MCF 10A (cell line): ENCODE measurements at places on chromosomes 7 and 10. TPM values are rescaled to one million over a fixed set of nuclear protein-coding genes. Genes with fewer than 3 reads are reported as not detected.

MOGAT3 gene
- not detected in 2 replicates for total RNA-seq

UNCX gene
- not detected in 2 replicates for total RNA-seq

LDB3 gene
- total RNA-seq = 0.23 and 0.29 TPM in 2 replicates

DNA sequence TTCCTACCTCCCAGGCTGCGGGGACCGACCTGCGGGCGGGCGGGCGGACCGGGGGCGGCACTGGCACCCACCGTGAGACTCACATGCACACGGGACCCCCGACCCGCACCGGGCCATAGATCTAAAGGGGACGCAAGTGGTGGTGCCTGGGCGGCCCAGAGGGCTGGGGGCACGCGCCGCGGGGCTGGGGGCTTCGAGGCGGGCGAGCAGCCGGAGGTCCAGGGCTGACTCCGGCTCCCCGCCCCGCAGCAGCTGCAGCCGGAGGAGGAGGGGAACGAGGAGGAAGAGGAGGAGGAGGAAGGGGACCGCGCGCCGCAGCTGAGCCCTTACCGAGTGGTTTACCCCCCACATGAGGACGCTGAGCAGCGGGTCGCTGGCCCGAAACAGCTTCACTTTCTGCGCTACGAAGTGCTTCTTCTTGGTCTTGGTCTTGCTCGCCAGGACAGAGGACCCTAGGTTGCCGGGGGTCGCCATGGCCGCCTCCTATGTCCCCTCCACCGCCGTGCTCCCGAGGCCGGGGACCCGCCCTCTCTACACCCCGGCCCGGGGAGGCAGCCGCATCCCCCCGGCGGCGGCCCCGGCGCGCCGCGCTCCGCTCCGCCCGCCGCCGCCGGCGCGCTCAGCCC lies 412 bp downstream of the PIP4K2A start:
- DNase-seq = no peak

DNA sequence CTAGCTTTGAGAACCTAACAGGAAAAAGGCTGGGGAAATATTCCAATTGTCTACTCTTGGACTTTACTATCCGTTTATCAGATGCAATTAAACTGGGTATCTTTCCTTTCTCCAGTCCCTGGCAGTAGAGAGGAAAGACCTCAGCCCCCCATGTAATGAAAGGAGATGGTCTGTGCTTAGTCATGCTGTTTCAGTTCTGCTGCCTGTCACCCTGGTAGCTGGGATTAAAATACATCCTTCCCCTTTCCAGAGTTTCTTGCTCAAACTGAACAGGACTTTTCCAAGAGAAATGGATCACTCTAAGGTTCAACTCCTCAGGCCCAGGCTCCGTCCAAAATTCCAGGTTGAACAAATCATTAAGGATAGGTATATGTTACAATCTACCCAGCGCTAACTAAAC lies 202.9 kb downstream of the PTEN start:
- DNase-seq = no peak

- DNase-seq = no peak
Measured at GRCh38 chr10:32972929-32973328, 14.9 kb upstream of the ITGB1 start.

- no peak for DNase-seq
Measured at GRCh38 chr10:33638891-33639290, 304.4 kb upstream of the NRP1 start.

DNA sequence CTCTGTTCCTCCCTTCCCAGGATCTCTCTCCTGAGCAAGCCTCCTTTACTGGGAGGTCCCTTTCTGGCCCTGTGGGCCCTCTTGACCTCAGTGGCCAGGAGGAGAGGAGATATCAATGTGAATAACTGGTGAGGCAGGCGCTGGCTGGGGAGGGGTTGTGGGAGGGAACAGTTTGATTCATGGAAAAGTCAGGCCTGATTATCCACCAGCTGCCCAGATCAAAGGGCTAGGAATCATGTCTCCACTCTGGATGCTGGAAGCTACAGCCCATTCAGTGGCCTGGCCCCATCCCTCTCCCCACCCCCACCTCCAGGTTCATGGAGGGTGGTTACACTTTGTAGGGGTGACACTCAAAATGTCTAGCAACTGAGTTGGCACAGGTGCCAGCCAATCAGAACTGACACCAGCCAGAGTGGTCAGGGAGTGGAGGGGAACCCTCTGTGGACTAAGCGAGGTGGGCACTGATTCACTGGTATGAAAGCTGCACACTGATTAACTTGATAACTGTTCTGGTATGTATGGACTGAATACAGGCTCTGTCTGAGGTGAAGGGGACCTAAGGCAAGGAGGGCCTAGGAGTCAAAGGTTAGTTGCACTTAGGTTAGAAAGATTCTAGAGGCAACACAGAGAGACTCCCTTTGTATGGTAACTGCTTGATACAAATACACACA lies 4.8 kb downstream of the PRRT4 start:
- no peak for DNase-seq

- no peak for DNase-seq
Measured at GRCh38 chr10:30850776-30851175, 180.9 kb downstream of the ZNF438 start.

- DNase-seq = no peak
Measured at GRCh38 chr7:44391746-44392617, 66.6 kb upstream of the CAMK2B start.
